Epithelial cell of prostate (primary cell): ENCODE measurements at places on chromosomes 4 and X.

- DNase-seq: no peak
These were observed 104.0 kb downstream of the MAD2L1 start for GRCh38 chr4:119962631-119963030.

DNA sequence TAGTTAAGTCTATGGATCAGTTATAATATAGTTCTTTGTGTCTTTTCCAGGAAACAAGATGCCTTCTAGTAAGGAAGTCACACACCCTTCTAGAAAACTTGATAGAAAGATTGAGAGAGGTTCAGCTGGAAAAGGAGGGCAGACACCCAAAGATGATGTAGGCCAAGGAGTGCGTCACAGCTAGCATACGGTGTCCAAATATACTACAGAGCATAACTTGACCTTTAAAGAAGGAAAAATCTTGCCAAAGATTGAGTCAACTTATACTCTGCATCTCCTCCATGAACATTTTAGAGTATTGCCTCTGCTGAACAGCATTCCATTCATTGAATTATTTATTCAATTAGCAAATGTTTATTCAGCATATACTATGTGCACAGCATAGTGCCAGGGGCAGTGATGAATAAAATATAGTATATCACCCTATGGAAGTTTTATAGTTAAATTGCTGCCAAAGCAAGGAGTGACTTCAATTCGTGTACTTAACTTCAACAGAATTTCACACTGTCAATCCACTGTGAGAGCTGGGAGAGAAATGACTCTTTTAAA is 51.9 kb upstream of the SLC6A14 start:
- DNase-seq: no peak

DNA sequence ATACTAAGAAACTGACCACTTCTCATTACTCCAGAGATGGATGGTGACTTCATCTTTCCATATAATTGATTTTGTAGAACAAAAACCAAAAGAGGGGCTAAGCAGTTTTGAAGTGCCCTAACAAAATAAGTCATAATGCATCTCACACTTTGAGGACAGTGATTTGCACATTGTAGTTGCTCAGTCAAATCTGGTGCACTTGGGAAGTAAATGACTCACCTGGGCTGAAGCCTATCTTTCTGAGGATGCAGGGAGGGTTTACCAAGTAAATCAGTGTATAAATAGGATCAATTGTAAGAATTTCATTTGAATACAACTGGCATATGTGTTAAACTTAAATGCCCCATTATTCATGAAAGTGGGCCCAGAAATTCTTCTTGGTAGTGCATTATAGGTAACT is 134.2 kb downstream of the DCLK2 start:
- no peak for DNase-seq

GRCh38 chr4:174053895-174054294 is 229.6 kb downstream of the FBXO8 start:
- DNase-seq: no peak

- DNase-seq: no peak
These were observed 135.0 kb downstream of the AMMECR1 start for GRCh38 chrX:110182865-110183264.

DNA sequence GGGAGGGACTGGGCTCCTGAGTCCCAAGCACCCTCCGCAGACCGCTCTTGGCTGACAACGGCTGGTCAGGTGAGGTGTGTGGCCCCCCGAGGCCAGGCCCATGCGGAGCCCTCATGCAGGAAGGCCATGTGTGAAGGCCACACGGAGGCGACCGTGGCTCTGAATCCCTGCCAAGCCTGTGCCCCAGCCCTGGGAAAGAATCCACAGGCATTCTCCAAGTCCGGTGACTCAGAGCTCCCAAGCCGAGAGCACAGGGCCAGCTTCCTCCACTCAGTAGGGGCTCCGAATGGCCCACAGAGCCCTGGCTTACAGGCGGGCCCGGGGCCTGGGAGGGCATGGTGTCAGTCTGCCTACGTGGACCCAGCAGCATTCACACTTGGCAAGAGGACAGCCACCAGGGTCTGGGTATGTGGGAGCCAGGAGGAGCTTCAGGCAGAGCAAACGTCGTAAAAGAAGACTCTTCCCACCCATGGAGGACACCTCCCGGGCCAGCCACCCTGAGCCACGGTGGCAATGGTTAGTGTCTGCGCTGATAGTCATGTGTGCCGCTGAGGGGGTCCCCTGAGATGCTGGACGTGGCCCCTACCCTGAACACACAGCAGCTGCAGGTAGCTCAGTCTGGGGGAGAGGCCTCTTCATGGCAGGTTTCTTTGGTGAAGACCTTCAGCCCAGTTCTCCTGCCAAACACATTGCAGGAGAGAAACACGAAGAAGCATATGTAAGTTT is 105.7 kb downstream of the PSAPL1 start:
- DNase-seq: no peak

- no peak for DNase-seq
These were observed at the start of gene SLC49A3 for GRCh38 chr4:688854-689681. TSS of gene SLC49A3 (minus strand) at chr4:689151. CDS start at chr4:689127, 24 bp downstream.

GRCh38 chrX:12379671-12380070 is 241.4 kb downstream of the FRMPD4 start:
- no peak for DNase-seq

- no peak for DNase-seq
These were observed 10.5 kb downstream of the SEPTIN11 start for GRCh38 chr4:76960014-76960413.
